ENCODE measurements at places on chromosomes 7 and 10. TPM values are rescaled to one million over a fixed set of nuclear protein-coding genes. Genes with fewer than 3 reads are reported as not detected.

TRPV5 gene
- not detected for polyA plus RNA-seq

C10orf95 gene
- not detected for polyA plus RNA-seq

STEAP1 gene
- 10.1 TPM for polyA plus RNA-seq

MACROH2A2 gene
- 21.8 TPM for polyA plus RNA-seq

PVRIG gene
- polyA plus RNA-seq, result not detected

DNA sequence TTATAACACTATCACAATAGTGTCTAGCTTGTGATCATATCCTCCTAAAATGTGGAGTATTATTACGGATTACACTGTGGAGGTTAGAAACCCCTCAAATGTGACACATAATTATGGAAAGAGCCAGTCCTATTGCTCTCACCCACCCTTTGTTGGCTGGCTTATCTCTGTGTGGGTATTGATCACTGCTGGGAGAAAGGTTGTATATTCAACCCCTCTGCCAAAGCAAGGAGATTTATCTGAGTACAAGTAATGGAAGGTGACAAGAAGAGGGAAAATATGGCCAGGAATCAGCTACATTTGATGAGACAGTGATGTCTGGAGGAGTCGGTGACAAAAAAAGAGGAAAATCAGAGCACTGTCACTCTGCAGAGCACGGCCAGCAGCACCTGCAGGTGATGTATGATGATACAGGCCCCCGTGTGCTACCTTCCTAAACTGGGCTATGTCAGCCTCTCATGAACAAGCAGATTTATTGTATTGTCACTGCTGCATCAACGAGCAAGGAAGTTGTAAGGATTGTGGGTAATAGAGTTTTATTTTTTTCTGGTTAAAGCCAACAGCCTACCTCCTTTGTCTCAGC is 235.3 kb downstream of the PHF14 start:
- DNase-seq, result no peak

GRCh38 chr7:5701085-5701914 is 80.2 kb downstream of the RNF216 start:
- no peak for DNase-seq

- no peak for DNase-seq
These were observed 90.5 kb upstream of the FERD3L start for GRCh38 chr7:19235680-19236079.

- DNase-seq, result no peak
These were observed 20.9 kb downstream of the RAMP3 start for GRCh38 chr7:45178241-45179225.

DNA sequence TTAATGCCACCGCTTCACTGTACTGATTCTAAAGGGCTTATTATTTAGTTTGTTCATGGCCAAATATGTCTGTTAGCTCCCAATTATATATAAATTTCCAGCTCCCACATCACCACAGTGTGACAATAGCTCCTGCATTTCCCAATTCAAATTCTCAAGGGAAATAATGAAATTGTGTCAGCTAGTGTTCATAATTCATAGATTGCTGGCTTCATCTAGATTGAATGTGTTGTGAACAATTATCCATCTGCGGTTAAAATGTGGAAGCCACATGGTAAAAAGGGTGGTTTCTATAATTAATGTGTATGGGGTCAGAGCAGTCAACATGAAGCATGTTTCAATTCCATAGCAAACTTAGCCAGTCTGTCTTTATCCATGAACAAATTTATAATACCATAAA is 154.3 kb downstream of the SEMA3E start:
- DNase-seq, result no peak

DNA sequence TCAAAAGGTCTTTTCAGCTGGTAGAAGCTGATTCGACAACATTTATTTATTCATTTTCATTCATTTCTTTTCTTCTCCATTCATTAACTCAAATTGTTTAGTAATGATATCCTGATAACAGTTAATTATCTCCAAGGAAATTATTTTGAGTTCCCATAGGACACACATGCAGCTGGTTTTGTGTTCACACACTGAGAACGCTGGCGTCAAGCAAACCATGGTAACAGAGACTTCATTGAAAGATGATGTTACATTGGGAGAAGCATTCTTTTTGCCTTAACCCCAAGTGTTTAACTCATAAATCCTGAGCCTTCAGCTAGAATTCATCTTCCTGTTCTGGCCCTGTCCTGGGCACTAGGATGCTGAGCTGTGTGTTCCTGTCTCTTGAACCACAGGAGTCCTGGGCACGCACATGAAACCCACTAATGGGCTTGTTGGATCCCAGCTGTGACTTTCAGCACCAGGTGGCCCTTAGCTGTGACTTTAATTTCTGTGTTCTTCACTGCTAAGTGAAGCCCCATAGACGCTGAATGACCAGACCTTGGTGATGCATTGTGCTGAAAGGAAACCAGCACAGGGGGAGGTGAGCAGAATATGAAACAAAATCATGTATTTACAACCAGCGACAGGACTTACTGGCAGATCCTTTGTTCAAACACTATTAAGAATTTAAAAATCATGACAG is 121.5 kb upstream of the PRSS58 start:
- DNase-seq, result no peak
